ENCODE measurements at places on chromosomes 11 and 22.

GRCh38 chr22:45477366-45478107, 25.1 kb upstream of the FBLN1 start:
- DNase-seq = no peak

- DNase-seq = no peak
Observed at GRCh38 chr11:78310500-78310909, 107.1 kb downstream of the GAB2 start.

GRCh38 chr22:28241656-28242290, 322.7 kb upstream of the PITPNB start:
- DNase-seq = no peak

DNA sequence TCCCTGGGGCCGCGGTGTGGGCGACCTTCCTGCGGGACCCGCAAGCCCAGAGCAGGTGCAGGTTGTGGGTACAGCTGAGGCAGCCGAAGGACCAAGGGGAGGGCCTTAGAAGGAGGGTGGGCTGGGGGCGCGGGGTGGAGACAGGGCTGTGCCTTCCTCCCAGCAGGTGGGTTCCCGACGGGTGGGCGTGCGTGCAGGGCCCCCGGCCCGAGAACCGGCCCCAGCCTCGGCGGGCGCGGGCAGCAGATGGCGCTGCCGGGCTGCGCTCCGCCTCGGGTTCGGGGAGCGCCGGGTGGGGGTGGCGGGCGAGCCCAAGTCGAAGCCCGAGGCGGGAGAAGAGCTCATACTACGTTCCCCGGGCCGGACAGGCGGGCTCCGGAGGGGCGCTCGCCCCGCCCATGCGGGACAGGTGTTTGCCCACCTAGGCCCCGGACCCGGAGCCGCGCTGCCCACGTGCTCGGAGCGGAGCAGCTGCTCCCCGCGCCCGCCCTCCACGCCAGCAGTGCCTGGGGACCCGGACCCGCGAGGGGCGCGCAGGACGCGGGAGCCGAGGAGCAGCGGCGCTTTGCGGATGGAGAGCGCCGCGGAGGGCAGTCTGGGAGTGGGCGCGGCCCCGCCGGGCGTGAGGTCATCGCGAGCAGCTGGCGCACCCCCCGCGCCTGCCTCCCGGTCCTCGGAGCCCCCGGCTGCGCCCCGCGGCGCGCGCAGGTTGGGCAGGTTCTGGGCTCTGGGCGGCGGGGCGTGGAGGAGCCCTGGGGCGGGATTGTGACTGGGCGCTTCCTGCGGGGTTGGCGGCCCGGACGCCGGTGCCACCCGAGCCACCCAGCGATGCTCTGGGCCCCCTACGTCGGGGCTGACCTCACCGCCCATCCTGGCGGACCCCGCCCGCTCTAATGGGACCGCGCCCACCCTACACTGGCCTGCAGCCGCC, 25.3 kb downstream of the DUSP8 start:
- no peak for DNase-seq

DNA sequence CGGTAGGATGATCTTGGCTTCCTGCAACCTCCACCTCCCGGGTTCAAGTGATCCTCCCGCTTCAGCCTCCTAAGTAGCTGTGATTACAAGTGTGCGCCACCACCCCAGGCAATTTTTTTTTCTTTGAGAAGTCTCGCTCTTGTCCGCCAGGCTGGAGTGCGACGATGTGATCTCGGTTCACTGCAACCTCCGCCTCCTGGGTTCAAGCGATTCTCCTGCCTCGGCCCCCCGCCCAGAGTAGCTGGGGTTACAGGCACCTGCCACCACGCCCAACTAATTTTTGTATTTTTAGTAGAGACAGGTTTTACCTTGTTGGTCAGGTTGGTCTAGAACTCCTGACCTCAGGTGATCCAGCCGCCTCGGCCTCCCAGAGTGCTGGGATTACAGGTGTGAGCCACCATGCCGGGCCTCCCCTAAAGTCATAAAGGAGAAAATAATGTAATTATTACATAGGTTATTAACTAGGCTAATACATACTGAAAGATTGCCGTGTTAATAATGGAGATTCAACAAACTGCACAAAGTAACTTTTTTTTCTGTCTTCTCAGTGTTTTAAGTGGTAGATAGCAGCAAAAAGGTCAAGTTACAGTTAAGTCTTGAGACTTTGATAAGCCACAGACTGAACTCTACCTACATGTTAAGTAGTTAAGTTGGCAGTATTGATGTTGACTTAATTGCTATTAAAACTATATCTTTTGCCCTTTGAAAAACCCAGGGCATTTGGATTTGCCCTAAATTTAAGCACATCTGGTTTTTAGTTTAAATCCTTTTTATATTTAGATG, 3.9 kb downstream of the CAPRIN1 start:
- DNase-seq = no peak

DNA sequence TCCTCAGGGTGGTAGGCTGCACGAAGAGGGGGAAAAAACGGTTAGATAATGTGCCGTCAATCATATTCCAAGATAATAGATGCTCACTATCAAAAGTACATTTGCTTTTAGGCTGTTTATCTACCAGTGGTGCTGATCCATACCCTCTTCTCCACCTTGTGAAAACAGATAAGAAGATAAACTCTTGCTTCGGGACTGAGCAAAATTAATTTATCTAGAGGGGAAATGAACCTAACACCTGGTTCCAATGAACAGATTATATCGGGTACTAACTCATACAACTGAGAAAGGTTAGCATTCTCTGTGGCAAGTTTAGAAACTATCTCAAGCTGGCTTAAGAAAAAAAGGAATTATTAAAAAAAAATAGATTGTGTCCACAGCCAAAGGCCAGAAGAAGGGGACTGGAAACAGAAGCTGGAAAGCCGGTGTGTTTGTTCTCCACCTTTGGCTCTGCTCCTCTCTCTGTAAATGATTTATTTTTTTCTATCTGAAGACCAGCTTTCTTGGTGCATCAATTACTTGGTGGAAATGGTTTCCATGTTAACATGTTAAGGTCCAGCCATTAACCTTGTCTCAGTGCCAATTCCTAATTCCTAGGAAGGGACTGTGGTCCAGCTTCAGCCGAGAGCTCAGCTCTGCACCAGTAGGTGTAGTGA, 55.8 kb downstream of the SC5D start:
- no peak for DNase-seq

DNA sequence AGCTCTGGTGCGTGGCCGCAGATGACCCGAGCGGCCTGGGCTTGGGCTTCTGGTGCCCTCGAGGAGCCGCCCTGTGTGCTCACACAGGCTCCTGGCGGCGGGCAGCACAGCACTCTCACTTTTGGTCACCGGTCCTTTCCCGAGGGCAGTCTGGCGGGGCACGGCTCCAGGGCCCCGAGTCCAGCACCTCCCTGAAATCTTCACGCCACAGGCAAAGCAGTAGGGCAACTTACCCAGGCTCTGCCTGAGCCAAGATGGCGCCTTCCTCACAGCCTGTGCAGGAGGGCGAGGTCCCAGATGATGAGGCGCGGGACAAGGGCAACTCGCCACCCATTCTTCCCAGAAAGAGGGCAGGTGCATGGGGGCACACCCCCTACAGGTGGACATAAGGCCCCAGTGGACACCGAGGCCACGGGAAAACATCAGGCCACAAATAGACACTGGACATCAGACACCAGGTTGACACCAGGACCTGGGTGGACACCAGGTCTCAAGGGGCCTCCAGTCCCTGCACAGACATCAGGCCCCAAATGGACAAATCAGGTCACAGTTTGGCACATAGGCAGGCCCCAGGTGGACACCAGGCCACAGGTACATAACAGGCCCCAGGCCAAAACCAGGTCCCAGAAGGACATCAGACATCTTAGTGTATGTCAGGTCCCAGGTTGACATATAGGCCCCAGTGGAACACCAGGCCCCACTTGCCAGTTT, 57.6 kb upstream of the SEPTIN5 start:
- DNase-seq = no peak

DNA sequence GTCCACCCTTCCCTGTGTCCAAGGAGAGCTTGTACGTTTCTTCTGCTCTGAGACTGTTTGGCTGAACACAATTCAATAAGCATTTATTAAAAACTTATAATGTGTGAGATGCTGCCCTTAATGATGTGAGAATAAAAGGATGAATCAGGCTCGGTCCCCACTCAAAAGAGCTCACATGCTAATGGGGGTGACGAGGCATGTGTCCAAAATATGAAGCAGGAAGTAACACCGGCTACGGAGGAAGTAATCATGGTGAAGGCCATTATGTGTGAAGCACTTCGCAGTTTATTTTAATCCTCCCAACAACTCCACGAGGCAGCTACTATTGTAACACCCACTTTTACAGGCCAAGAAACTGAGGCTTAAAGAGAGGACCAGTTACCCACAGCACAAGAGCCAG, 3.4 kb upstream of the RASD2 start:
- DNase-seq = no peak

GRCh38 chr22:37681556-37682049, 4.5 kb upstream of the NOL12 start:
- DNase-seq = no peak

DNA sequence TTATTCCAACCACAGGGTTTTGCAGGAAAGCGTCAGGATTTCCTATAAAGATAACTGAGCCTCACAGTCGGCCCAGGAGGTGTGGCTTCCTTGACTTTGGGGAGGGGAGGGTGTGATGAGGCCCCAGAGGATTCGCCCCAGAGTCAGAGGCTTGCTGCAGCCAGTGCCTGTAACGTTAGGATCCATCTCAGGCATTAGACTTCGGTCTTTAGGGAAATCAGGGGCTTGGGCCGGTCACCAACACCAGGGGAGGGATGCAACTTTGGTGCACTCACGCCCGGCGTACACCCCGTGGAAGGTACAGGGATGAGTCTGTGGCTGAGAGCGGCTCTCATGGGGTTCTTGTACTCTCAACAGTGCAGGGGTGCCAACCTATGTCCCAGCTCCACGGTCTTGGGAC, 5.7 kb upstream of the ANO1 start:
- no peak for DNase-seq

DNA sequence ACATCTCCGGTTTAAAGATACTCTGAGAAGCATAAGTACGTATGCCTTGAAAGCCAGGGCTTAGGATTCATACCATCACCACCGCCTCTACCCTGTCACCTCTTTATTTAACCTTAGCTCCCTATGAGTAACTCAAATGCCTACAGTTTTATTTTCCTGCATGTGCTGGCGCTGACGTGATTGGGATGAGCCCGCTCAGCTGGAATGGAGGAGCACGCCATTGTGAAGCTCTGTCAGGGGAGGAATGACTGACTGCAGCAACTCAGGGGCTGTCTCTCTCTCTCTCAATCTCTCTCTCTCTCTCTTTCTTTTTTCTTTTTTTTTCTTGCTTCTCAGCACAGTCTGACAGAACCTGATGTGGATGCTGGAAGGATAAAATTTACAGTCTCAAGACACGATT, 12.4 kb downstream of the CAVIN3 start:
- no peak for DNase-seq

- DNase-seq = no peak
Observed at GRCh38 chr11:119094816-119095065, 6.9 kb downstream of the DPAGT1 start.

All from SK-N-MC (cell line).